Vagina (tissue), 2 donors: ENCODE measurements at places on chromosomes 5 and 9.

DNA sequence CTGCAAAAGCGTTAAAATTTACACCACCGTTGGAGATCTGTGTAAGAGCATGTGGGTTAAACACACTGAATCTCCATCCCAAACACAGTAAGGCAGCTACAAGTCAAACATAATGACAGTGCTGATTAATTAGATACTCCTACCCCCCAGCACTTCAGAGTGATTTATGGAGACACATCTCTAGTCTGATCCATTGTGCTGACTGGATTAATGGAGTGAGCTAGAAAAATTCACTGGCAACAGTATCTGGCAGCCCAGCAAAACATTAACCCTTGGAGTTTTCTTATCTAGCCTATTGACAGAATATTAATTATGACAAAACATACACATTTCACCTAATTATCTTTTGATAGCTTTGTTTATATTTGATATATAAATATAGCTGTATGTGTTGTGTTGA, 188.6 kb upstream of the ISL1 start:
- DNase-seq: no peak

GRCh38 chr9:5556101-5556705, 45.9 kb downstream of the PDCD1LG2 start:
- no peak for DNase-seq

GRCh38 chr5:105812304-105812703, 1858.4 kb downstream of the EFNA5 start:
- no peak for DNase-seq

GRCh38 chr9:108158236-108158995, 668.8 kb upstream of the KLF4 start:
- DNase-seq: no peak

DNA sequence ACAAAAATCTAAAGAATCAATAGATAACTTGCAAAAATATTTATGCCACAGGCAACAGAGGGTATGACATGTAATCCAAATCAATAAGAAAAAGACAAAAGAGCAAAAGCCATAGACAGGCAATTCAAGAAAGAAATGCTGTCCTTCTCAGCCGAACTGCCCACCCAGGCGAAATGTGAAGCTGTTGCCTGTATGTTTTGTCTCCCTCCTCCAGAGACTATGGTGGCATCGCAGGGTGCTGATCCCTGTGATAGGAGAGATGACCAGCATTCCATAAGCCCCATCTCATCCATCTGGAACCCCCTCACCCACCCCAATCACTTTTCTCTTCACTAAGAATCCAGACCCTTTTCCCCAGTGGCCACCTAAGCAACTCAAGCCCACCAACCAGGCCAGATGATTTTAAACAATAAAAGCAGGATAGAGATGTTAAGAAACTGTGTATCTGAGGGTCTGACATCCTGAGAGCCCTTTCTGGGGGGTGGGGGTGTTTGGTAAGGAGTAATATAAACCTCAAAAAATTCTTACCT, 5.3 kb upstream of the ACSL6 start:
- no peak for DNase-seq

DNA sequence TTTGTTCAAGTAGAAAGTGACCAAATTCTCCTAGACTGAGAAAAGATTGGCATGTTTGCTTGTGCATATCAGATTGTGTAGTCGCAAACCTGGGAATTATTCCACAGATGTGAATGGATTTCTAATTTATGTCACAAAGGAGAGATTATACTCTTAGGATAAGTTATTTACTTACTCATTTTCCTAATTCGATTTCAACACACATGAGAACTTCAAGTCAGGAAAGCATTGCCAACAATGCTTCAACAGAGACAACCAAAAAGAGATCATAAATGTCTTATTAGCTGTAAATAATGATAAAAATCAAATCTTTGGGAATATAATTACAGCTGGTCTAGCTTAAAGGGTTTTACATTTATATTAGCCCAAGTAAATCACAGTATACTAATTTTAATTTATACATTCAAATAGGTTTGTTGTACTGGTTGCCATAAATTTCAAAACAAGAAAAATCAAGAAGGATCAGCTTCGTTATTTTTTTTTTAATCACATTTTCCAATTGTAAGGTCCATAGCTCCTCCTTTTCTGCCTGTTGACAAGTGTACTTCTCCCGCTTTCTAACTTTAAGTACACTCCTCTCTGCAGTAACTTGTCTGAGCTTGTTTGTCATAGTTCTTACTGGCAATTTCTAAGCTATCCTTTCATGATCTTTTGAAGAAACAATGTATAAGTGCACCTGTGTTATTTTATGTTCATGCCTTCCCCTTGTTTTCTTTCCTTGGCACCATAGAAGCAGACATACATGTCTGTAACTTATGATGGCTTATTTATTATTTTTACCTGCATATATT, 246.6 kb downstream of the DEPDC1B start:
- DNase-seq: no peak

- DNase-seq: no peak
These were observed 10.8 kb upstream of the TTC39B start for GRCh38 chr9:15317836-15318235.

GRCh38 chr9:105269593-105269992, 25.1 kb downstream of the SLC44A1 start:
- DNase-seq: no peak

- DNase-seq: no peak
These were observed 40.2 kb upstream of the TRIM32 start for GRCh38 chr9:116646661-116647514.

- DNase-seq: no peak
These were observed 124.4 kb downstream of the EBF1 start for GRCh38 chr5:158975363-158975762.

- no peak for DNase-seq
These were observed 103.4 kb upstream of the LRRTM2 start for GRCh38 chr5:138978581-138978980.

GRCh38 chr5:83405662-83406061, 65.9 kb upstream of the VCAN start:
- no peak for DNase-seq

DNA sequence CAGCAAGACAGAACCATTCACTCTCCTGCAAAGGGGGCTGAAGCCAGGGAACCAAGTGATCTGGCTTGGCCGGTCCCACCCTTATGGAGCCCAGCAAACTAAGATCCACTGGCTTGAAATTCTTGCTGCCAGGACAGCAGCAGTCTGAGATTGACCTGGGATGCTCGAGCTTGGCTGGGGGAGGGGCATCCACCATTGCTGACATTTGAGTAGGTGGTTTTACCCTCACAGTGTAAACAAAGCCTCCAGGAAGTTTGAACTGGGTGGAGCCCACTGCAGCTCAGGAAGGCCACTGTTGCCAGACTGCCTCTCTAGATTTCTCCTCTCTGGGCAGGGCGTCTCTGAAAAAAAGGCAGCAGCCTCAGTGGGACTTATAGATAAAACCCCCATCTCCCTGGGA, 60.5 kb downstream of the TNFSF8 start:
- no peak for DNase-seq

GRCh38 chr5:51279983-51280706, 103.1 kb upstream of the ISL1 start:
- DNase-seq: no peak

DNA sequence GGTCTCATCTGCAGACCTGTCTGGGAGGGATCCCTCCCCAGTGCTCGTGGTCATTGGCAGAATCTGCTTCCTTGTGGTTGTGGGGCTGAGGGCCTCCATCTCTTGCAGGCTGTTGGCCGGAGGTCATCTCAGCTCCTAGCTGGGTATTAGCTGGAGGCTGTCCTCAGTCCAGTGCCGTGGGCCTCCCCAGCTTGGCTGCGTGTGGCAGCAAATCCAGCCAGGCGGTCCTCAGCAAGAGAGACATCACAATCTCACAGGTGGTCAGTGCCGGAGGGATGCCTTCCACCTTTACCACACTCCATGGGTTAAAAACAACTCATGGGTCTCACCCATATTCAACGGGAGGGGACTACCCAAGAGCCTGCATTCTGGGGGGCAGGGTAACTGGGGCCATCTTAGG, 155.5 kb downstream of the RXRA start:
- DNase-seq: no peak

DNA sequence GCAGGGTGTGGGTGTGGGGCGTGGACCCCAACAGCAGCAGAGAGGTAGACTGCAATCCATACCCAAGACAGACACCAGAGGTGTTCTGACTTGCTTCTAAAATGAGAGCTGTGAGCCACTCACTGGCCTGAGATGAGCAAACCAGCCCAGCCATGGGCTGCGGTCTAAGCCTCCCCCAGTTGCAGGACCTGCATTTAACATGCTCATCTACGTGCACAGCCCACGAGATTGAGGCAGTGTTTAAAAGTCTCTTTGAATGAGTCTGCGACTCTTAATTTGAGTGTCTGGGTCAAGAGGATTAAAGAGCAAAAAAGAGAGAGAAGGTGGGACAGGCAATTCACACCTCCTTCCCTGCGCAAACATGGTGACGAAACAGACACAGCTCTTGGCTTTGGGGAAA, 5.9 kb downstream of the SURF4 start:
- DNase-seq: no peak

DNA sequence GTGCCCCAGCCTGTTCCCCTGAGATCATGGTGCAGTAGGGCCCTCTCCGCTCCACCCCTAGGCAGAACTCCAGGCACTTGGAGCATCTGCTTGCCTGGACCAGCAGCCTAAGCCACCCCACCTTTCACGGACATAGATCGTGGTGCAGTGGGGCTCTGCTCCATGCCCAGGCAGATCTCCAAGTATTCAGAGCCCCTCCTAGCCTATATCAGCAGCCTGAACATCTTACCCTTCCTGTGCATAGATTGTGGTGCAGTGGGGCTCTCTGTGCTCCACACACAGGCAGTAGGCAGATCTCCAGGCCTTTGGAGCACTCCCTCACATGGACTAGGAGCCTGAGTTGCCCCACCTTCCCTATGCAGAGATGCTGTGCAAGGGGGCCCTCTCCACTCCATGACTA, 103.0 kb downstream of the GLIS3 start:
- DNase-seq: no peak

DNA sequence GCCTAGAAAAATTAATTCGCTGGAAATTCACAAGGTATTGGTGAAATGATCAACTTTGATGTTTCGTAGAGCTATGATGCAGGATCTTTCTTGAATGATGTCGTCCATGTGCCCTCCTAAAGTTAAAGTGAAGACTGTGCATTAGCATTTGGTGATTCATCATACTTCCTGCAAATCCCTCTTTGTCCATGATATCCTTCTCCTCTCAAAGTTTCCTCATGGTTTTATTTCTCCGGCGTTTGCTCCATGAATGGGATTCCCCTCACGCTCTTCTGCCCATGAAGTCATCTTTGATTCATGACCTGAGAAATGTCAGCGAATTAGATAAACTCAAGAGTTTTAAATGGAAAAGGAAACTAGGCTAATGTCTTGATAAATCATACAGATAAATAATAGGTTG, 372.7 kb downstream of the PSAT1 start:
- DNase-seq: no peak

DNA sequence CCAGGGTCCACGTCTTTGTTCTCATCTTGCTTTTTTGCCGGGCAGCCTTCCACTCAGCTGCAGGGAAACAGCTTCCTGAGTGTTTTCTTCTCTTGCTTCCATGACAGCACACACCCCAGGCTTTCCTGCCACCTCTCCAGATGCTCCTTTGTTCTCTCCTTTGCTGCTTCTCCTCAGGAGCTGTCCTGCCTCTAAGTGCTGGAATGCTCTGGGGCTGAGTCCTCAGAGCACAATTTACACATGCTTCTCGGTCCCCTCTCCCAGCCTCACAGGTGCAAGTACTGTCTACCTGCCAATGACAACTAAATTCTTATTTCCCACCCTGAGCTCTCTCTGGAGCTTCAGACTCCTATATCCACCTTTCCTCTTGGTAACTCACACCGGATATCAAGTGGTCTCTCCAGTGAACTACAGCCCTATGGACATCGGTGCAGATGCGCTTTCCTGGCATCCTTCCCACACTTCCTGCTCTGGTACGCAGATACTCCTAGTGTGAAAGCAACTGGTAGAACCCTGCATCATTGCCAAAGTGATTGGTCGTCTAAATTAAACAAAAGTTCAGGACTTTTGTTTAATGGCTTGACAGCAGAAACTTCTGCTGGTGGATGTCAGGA, 13.4 kb upstream of the ACSL6 start:
- no peak for DNase-seq

GRCh38 chr5:22465177-22465576, 388.0 kb downstream of the CDH12 start:
- DNase-seq: no peak

DNA sequence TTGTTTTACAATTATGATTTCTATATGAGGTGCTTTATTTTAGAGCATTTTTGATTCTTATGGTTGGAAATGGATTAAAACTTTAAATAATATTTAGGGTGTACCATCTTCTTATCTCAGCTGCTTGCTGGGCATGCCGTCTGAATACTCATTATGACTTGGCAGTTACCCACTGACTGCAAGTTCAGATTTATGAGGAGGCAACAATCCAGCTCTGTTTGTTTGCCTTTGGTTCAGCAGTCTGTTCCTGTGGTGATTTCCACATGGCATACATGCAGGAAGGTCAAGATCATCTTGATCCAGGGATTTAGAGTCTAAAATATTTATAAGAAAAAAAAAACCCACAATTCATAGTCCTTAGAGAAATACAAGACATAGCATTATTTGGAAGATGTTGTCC, 1254.5 kb upstream of the NUDT12 start:
- no peak for DNase-seq

DNA sequence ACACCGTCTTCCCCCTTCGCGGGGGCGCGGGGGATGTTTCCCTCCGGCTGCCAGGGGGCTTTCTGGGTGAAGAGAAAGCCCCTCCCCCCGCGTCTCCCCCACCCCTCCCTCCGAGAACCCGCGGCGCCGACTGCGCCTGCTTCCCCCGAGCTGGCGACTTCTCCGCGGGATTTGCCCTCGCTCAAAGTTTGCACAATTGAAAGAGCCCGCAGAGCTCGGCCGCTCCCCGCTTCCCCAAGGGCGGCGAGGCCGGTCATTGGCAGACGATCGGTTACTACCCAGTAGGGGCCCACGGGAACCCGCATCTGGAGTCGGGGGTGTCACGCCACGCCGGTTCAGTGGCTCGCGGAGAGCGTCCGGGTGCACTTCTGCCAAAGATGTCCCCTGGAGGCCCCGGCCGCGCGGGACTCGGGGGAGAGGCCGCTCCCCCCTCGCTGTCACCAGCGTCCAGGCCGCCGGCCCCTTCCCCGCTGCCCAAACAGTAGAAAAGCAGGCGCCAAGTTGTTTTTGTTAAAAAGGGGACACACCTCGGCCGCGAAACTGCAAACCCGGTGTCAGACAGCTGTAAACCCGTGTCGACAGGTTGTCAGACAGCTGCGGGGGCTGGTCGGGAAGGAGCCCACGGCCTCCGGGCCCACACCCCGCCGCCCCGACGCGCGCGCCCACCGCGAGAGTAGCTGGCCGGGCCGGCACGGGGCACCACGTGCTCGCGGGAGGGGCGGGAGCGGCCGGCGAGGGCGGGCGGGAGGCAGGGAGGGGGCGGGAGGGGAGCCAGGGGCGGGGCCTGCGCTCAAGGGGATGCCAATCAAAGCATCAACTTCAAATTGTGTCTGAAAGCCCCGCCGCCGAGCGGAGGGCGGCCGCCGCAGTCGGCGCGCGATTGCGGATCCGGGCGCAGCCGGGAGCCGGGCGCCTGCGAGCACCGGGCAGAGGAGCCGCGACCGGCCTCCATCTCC, at the start of gene IRX1:
IRX1 (plus strand) TSS at position 827 of the 956 bp plus-strand sequence. CDS start 274 bp downstream, outside the sequence.
- no peak for DNase-seq

- no peak for DNase-seq
These were observed 11.9 kb downstream of the BASP1 start for GRCh38 chr5:17229313-17229712.
